Uterus (tissue), 4 donors: ENCODE measurements at places on chromosomes 2 and 18. TPM values are rescaled to one million over a fixed set of nuclear protein-coding genes. Genes with fewer than 3 reads are reported as not detected.
A peak's percentile ranks its signal among the peaks of the same experiment; 100 is the strongest.

DNA sequence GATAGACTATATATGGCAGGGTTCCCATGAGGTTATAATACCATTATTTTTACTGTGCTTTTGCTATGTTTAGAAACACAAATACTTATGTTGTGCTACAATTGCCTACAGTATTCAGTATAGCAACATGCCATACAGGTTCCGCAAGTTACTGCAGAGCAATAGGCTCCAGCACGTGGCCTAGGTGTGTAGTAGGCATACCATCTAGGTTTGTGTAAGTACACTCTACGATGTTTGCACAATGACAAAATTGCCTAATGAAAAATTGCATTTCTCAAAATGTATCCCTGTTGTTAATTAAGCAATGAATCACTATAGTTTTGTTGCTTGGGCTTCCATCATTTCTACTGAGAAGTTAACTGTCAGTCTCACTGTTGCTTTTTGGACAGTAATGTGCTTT lies 9.8 kb downstream of the CD302 start:
- no peak for DNase-seq

The FHOD3 gene
- not detected for total RNA-seq

- peak; percentile 44 for DNase-seq
These were observed at the start of gene BARD1 for GRCh38 chr2:214808981-214809750. Gene BARD1 (minus strand): TSS chr2:214809683. CDS start chr2:214809569, 114 bp downstream.

DNA sequence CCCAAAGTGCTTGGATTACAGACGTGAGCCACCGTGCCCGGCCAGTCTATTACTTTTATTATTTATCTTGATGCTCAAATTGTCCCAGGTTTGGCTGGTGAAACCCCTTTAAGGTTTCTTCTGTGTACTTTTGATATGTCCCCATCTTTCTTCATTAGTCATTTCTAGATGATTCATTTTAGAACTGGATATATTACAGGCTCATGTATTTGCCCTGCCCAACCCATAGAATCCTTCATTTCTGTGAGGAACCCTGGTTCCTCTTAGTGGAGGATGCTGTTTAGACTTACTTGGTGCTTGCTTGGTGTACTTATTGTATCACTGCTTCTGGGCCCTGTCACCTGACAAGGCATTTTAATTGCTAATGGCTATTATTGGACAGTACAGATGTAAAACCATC lies 40.1 kb downstream of the KCMF1 start:
- no peak for DNase-seq

GRCh38 chr2:17752892-17753802 lies 463 bp downstream of the SMC6 start:
- no peak for DNase-seq

GRCh38 chr2:106144621-106145331 lies 49.3 kb downstream of the UXS1 start:
- no peak for DNase-seq

The ZEB2 gene
- 177 TPM for total RNA-seq

GRCh38 chr2:149033716-149034115 lies 4.8 kb upstream of the LYPD6B start:
- DNase-seq, result no peak

- DNase-seq, result no peak
These were observed 8.2 kb upstream of the OSGEPL1 start for GRCh38 chr2:189770590-189771322.

- no peak for DNase-seq
These were observed 1087.5 kb upstream of the NXPH2 start for GRCh38 chr2:139867601-139868226.

DNA sequence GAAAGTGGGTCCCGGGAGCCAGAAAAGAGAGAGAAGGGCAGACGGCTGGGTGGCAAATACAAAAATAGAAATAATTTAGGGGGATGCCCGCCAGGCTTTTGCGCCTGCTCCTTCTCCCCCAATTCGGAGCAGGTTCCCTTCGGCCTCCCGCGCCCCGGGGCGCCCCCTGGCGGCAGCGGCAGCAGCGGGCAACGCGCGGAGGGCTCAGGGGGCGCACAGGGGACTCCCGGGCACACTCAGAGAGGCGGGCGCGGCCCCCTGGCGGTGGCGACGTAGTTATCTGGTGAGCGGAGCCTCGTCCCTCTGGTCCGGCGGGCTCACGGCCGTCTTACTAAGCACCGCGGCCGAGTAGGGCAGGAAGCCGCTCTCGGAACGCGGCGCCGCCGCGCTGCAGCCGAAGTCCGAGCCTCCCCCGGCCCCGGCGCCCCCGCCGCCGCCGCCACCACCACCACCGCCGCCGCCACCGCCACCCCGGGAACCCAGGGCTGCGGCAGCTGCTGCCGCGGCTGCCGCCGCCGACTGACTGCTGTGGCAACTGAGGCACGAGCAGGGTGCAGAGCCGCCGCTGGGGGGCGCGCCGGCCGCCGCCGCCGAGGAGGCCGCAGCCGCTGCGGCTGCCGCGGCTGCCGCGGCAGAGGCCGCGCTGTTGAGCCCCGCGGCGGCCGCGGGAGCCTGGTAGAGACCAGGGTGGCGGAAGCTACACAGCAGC lies 3.8 kb downstream of the EVX2 start:
- no peak for DNase-seq

GRCh38 chr2:239498981-239499634 lies 98.3 kb upstream of the HDAC4 start:
- DNase-seq, result peak; percentile 69

- DNase-seq, result no peak
These were observed 51.2 kb downstream of the MYO3B start for GRCh38 chr2:170229125-170229524.

- peak; percentile 39 for DNase-seq
These were observed 48.2 kb upstream of the SLC14A2 start for GRCh38 chr18:45567123-45567522.
